ENCODE measurements at places on chromosomes 3 and 15.
A peak's percentile ranks its signal among the peaks of the same experiment; 100 is the strongest.

- no peak for DNase-seq
Observed at GRCh38 chr3:5376761-5377160, 189.3 kb downstream of the EDEM1 start.

- DNase-seq: no peak
Observed at GRCh38 chr3:157257101-157257500, 97.2 kb upstream of the CCNL1 start.

DNA sequence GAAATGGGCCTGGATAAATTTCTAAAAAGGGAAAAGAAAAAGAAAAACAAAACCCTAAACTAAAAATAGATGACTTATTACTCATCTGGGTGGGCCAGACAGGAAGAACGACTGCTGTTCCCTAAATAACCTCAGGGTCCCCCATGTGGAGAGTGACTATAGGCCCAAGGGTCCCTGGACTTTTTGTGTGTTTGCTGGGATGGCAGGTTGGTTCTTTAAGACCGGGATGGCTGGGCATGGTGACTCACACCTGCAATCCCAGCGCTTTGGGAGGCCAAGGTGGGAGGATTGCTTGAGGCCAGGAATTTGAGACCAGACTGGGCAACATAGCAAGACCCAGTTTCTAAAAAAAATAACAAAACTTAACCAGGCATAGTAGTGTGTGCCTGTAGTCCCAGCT, 43.8 kb upstream of the TRA2B start:
- no peak for DNase-seq

DNA sequence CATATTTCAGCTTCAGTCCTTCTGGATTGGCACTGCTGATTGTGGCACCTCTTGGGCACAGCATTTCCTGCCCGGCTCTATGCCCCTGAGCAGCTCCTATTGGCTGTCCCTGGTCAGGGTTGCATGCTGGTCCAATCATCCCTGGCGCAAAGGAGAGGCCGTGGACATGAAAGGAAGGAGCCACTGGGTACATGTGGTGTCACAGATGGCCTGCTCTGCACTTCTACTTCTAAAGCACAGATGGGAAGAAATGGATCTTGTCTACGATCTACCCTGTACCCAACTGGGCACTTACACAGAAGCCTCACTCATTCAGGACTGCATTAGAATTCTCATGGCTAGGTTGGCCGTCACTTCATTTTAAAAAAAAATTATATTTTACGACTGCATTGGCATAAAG, 232.5 kb downstream of the SHQ1 start:
- DNase-seq: no peak

DNA sequence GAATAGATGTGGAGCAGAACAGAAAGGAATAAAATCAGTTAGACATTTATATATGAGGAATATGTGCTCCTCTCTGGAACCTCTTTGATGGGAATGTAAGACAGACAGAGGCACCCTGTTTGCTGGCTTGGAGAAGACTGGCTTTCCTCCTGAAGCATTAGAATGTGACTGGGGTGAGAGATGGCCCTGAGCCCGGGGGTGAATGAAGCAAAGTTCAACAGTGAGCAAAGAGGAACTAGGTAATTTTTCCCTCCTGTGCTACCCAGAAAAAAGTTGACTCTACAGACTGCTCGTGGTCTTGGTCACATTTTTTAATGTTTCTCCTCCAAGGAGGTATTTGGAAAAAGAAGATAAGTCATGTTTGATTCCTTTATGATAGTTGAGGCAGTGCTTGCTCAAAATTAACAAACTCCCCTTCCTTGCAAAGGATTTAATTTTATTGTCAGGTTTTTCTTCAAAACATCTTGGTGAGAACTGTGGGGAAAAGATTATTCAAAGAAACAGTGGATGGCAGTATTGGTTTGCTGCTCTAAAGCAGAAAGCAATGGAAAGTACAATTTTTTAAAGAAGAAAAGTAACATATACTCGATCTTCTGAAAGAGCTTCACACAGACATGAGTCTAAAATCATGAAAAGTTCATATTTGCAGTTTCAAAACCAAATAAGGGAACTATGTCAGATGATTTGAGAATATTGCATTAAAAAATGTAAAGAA, 370.4 kb upstream of the CDIN1 start:
- DNase-seq: peak; percentile 34

- no peak for DNase-seq
Observed at GRCh38 chr3:180063783-180064182, 27.0 kb upstream of the PEX5L start.

GRCh38 chr15:65862682-65863081, 6.6 kb upstream of the RAB11A start:
- no peak for DNase-seq

- no peak for DNase-seq
Observed at GRCh38 chr3:189258261-189258660, 86.5 kb downstream of the TPRG1 start.

- no peak for DNase-seq
Observed at GRCh38 chr15:64742385-64742784, 33.0 kb downstream of the RBPMS2 start.

DNA sequence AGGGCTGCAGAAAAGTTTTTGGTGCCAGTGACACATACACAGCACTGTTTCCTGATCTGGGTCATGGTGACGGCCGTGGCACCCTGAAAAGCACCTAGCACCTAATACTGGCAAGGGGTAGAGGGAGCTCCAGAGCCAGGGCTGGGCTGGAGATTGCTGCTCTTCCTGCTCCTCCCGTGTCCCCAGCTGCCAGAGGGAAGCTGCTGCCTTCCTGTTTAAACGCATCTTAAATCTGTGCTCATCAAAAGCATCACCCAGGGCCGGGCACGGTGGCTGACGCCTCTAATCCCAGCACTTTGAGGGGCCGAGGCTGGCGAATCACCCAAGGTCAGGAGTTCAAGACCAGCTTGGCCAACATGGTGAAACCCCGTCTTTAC, 156.7 kb upstream of the MEF2A start:
- DNase-seq: peak; percentile 53

DNA sequence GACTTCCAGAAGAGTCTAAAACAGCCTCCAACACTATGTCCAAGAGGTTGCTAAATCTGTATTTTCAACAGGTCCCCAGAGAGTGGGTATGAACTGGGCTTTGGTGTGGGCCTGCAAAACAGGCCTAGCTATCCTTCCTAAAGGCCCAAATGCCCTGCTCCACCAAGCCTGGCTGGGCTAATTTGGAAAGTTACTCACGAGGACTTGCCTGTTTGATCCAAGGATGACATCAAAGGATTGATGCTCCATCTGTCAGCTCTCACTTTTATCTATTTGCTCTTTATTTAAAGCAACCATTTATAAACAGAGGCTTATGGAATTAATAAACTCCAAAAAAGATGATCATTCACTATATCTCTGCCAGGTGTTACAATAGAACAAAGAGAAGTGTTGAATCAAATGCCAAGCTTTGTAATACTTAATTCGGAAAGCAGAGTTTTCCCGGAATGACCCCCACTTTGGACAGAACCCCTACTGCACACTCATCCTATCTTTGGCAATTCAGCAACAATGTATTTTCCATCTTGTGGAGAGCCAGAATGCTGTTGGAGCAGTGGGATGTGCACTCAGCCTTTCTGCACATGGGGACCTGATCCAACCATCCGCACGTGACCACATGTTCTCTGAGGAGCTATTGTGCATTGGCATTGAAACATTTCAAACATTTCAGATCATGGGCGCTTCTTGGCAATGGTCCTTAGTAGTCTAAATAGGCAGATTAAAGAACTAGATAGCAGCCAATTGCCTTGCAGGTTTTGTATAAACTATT, 163.3 kb upstream of the THBS1 start:
- DNase-seq: no peak

DNA sequence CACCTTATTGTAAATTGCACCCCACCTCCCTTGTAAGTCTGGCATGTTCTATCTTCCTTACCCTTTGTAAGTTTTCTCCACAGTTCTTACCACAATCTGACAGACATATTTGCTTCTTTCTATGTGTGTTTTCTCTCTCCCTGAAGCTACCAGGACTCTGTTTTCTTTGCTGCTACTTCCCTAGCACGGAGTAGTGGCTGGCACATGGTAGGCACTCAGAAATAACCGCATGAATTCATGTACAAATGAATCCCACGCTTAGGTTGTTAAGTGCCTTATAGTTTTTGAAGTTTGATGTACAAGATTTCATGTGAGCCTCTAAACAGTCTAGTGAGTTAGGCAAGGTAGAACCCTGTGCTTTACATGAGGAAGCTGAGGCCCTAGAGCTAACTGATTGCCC, 178.4 kb upstream of the CTDSPL start:
- DNase-seq: no peak

DNA sequence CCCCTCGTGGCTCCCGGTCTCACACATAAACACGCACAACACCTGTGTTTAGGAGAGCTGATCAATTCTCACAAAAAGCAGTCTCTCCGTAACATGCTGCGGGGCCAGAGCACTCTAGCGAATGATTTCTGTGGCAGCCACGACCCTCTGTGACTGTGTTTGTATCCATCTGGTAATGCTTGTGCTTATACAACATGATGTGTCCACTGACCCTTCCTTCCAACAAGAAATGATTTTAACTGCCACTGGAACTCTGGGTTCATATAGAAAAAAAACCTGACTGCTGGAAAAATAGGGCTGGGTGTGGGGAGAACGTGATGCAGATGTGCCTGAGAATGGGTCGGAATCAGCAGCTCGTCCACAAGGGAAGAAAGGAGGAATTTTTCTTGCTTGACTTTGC, 410.2 kb downstream of the GAP43 start:
- DNase-seq: no peak

DNA sequence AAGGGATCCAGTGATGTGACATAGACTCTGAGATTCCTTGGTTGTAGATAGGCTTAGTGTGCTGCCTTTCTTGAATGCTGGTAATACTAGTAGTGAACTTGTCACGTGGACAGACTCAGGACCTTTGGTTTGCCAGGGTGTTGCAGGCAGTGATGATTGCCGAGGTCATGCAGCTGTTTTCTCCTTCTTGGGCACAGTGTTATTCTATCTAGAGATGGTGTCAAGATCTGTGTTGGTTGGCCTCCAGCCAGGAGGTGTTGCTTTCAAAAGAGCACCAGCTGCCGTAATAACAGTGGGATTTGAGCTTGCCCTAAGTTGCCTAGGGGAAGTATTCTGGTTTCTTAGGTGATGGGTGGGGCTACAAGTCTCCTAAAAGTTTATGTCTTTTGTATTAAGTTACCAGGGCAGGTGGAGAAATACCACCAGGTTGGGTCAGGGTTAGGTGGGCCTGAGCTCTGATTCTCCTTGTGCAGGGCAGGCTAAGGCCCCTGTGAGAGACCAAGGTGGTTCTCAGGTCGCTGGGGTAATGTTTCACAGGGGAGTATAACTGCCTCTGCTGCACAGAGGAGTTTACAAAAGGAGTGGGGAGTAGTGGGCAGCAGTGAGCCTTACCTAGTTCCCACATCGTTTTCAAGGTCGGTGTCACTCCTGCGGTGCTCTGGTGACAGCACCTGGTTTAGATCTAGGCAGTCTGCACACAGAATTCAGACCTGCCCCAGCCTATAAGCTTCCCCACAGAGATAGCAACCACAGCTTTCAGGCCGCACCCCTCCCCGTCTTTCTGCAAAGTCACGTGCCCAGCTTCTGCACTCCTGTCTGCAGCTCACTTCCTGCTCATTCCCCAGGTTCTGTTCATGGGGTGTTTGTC, 350.3 kb downstream of the DOCK3 start:
- DNase-seq: no peak

All from adipocyte (in vitro differentiated cells).